CD4-positive, alpha-beta T cell treated with Interleukin-15 for 4 hours (primary cell): ENCODE measurements at places on chromosomes 5 and 9.

DNA sequence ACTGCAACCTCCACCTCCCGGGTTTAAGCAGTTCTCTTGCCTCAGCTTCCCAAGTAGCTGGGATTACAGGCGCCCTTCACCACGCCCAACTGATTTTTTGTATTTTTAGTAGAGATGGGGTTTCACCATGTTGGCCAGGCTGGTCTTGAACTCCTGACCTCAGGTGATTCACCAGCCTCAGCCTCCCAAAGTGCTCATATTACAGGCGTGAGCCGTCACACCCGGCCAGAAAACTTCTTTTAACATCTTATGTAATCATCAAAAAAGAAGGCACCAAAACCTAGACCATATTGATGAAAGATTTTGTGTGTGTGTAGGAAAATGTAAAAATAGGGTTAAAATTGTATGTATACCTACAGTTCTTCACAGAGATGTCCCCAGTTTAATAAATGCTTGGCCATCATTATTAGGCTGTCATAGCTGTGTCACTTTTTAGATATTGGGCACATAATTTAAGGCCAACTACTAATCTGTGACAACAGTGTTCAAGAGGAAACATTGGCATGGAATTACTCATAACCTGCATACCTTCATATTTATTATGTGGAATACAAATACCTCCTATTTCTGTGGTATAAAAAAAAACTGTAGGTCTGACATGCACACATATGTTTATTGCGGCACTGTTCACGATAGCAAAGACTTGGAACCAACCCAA is 44.4 kb downstream of the RAD50 start:
- no peak for DNase-seq

- DNase-seq = peak; percentile 39
These were observed 60.8 kb downstream of the FOXD1 start for GRCh38 chr5:73387601-73388305.

GRCh38 chr5:128174951-128175350 is 91.4 kb downstream of the SLC12A2 start:
- DNase-seq = no peak

- DNase-seq = no peak
These were observed 13.7 kb downstream of the SYK start for GRCh38 chr9:90815183-90815943.

DNA sequence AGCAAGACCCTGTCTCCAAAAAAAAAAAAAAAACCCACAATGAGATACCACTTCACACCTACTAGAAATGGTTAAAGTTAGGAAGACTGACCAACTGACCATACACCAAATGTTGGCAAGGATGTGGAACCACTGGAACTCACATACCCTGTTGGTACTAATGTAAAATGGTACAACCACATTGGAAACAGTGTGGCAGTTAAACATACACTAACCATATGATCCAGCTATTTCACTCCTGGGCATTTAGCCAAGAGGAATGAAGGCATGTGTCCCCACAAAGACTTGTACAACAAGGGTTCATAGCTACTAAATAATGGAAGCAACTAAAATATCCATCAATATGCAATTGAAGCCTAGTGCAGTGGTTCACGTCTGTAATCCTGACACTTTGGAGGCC is 21.3 kb downstream of the NAIF1 start:
- DNase-seq = no peak

GRCh38 chr5:25090854-25091253 is 446.1 kb upstream of the CDH10 start:
- no peak for DNase-seq

DNA sequence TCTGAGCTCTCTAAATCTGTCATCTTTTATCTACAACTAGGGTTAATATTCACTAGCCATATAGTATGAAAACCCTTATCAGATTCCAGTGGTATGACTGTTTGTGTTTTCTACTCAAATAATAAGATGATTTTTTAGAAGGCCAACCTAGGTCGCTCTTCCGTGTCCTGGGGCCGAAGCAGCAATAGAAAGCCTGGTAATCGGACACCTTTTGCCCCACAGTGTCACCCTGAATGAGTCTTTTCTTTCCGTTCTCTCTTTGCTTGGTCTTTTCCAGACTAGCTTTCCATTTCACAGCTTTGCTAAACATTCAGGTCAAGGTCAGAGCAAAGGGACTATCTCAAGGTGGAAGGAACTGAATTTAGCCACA is 243.3 kb upstream of the ANKRD55 start:
- DNase-seq = no peak

DNA sequence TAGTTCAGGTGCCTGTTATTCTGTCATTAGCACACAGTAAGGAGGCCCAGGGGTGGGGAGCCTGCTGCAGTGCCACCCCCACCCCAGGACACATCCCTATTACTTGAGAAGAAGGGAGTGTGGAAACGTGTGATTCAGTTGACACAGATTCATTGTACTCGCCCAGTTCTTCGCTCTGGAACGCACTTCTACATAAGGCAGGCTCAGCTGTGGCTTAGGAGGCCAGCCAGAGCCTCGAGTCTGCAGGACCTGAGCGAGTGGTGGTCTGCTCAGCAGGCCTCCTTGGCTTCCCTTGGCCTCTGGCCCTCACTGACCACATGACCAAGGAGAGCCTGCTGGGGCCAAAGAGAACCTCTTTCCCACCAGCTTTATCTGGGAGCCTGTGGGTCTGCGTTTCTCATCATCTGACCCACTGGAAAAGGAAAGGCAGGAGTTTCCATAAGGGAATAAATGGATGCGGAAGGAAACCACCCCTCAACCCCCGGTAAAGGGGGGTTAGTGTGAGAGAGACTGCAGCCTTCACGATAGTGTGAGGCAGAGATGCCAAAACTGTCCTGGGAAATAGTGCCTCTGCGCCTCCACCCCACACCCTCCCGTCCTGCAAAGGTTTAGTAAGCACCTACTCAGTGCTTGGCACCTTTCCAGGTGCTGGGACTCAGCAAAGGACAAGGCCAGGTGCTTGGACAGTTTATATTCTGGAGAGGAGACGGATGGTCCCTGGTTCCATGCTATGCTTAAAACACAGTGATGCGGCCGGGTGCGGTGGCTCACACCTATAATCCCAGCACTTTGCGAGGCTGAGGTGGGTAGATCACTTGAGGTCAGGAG is 73.7 kb downstream of the PPARGC1B start:
- DNase-seq = no peak
